Mesendoderm (in vitro differentiated cells): ENCODE measurements at places on chromosomes 7 and 10.
A peak's percentile ranks its signal among the peaks of the same experiment; 100 is the strongest.

- DNase-seq = peak; percentile 45
These were observed 4.3 kb downstream of the DDC start for GRCh38 chr7:50560865-50561351.

- no peak for DNase-seq
These were observed 57.7 kb downstream of the CREB3L2 start for GRCh38 chr7:137944168-137944567.

DNA sequence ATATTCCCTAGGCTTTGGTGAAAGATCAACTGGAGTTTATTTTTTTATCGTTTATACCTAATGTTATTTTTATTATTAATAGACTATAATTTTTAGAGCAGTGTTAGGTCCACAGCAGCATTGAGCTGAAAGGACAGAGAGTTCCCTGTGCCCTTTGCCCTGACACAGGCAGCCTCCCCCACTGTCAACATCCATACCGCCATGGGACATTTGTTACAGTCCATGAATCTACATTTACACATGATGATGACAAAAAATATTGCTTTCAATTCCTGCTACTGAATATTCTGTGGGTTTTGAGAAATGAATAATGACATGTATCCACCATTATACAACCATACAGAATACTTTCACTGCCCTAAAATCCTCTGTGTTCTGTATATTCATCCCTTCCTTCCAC is 1297.5 kb upstream of the SORCS1 start:
- DNase-seq = no peak

DNA sequence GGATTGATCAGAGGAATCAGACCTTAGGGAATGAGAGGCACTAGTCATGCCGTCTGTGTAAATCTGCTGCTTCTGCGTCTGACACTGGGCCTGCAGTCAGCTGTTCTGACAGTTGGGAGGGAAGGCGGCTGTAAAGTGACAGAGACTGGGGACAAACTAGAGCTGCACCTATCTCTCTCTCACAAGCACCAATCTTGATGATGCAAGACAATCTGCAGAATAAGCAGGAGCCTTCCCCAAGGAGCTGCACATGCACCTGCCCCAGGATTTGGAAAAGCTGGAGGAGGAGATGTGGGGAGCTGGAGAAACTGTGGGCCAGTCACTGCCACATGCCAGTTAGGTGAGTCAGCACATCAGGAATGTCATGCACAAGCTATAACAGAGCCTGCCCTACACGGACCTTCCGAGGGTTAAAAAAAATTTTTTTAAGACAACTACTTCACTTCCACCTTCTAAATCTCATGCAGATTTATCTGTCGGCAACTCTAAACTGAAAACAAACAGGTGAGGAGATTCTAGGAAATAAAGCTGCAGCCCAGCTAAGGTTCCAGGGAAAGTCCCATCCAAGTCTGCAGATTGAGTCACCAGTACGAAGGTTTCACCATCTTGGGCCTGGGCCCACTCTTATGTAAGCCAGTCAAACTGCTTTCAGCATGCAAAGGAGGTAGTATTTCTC is 39.2 kb downstream of the ENO4 start:
- DNase-seq = peak; percentile 89

- DNase-seq = no peak
These were observed 351.0 kb downstream of the TCERG1L start for GRCh38 chr10:130960531-130960930.

DNA sequence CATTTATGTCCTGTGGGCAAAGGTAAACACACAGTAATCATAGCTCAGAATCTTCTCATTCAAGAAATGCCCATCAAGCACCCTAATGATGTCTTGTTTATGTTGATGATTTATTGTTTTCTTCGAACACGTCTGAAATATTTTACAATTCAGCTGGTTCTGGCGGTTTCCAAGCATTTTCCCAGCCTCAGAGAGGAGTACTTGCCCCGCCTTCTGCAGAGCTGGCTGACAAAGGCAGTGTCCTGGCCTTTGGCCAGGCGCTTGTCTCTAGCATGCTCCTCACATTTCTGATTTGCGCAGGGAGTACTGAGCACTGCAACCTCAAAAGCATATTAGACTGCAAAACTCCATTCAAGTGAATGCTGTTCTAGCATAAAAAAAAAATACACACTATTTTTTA is 314.2 kb upstream of the GNAI1 start:
- no peak for DNase-seq

DNA sequence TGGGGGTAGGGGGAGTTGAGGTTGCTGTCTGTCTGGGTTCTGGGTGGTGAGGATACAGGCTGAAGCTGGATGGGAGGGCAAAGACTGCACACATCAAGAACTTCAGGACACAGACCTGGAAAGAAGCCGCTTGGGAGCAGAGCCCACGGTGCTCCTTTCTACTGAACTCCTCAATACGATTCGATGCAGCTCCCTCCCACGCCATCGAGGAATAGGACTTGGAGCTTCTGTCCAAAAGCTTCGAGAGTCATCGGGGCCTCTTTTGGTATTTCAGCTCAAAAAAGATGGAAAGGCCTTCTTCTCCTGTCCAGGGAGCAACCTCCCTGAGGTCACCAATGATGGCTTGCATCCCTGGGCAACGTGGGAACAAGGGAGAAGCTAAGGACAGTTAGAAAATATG is 407.1 kb upstream of the MGMT start:
- no peak for DNase-seq

DNA sequence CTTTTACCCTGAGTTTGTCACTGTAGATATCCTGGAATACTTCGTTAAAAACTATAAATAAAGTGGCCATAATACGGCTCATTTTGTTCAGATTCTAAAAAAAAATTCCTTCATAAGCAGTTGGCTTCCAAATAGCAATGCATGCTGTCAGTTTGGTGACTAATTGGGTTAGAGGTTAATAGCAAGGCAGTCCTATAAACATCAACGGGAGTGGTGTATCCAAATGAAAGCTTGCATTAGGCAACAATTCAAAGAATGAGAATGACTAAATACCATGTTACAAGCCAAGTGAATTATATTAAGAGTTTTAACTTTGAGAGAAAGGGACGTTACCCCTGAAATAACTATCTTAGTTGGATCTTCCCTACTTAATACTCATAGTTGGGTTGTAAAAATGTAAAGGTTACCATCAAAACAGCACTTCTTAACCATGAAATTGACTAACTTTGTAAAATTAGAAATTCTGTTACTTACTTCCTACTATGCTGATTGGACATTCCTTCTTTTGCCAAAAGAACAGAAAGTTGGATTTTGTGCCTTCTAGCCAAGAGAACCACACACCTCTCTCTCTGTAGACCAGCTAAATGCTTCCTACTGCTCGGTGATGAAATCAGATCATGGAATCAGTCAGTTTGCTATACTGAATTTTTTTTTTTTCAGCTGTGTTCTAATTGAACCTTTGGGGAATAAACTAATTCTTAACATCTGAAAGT is 98.0 kb downstream of the KAT6B start:
- peak; percentile 46 for DNase-seq

GRCh38 chr10:131838966-131839742 is 61.7 kb upstream of the PPP2R2D start:
- DNase-seq = no peak

DNA sequence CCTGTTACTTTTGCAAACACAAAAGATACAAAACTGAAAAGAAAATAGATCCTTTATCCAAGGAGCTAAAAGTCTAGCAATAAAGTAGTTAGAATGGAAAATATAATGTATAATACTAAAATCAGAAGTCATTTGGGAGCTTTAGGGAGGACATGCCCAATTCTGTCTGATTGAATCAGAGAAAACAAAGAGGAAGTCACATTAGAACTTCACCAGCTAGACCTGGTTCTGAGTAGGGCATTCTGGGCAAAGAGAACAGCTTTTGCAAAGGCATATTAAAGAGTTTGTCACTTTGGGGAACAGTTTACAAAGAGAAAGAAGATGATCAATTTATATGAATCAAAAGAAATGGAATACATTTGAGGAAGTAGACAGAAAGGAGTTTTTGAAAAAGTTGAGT is 107.0 kb upstream of the PRSS1 start:
- no peak for DNase-seq

DNA sequence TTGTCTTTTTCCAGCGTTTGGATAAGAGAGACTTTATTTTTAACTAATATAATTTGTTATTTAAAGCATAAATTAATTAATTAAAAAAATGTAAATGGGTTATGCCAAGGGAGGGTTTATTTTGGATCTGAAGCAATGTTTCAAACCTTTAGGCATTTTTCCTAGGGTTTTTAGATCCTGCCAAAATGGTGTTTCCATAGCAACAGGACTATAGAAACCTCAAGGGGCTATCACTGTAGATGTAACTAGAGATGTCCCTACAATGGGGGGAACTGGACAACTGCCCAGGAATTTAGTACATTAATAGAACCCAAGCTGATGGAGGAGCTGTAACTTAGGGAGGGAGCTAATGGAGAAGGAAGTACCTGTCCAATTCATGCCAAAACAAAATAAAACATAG is 57.3 kb downstream of the SLC39A12 start:
- DNase-seq = no peak

DNA sequence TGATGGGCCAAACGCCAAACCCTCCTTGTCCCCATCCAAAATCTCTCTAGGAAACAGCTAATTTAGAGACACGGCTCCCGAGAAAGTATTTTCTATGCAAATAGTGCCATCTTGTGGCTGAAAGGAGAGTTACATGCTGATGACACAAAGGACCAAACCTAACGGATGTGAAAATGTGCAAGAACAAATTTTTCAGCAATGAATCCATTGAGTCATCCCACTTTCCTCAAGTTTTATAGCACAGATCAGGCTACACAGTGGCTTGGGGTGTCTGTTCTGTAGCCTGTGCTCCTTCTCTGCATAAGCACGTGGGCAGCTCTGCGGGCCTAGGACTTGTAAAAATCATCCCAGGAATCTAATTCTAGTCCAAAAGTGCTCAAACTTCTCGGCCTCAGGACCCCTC is 154.8 kb upstream of the PRR15 start:
- peak; percentile 69 for DNase-seq

DNA sequence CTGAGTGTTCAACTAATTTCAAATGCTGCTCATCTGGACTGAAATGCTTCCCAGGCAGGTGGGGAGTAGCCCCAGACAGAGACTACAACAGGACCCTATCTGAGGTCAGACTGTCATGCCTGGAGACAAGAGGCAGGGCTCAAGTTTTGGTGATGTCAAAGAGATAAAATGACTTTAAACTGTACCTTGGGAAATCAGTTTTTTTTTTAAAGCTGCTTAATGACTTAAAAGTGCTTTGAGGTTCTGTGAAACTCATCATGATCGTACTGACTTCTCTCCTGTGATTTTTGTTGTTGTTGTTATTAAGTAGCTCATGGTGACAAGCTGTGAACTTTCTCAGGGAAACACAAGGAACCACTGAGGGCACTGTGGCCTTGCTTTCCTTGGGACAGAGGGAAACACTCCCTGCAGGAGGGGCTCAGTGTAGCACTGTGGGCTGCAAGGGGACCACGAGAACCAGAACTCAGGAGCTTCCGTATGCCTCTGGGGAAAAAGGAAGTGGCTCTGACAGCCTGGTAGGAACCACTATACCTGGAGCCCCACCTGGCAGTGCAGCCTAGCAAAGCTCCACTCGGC is 9.5 kb downstream of the HIPK2 start:
- no peak for DNase-seq

GRCh38 chr7:38773430-38773829 is 135.6 kb downstream of the VPS41 start:
- DNase-seq = no peak

GRCh38 chr7:105971845-105972244 is 8.8 kb downstream of the CDHR3 start:
- DNase-seq = no peak

DNA sequence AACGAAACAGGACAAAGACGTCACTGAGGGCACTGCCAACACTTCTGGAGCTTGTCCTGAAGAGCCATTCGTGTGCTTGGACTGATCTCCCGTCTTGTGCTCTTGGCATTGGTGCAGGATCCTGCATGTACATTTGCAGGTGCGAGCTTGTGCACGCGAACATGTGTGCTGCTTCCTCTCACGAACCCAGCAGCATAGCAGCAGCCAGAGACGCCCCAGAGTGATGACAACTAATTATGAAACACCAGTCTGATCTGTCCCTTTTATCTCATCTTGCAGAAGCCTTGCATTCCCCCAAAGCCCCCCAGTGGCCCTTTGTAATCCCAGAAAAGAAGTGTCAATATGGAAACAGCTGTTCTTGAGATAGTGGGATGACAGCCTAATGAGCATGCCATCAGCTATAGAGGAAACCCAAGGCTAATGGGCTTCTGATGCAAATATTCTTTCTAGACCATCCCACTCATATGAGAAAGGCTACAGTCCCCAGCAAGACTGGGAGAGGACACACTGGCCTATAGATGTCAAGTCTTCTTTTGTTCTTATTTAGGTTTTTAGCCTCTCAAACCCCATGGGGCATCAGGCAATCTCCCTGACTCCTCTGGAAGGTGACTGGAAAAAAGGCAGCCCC is 310.6 kb downstream of the FRMD4A start:
- peak; percentile 53 for DNase-seq

- no peak for DNase-seq
These were observed 658 bp upstream of the PTPRN2 start for GRCh38 chr7:158588085-158588877.

DNA sequence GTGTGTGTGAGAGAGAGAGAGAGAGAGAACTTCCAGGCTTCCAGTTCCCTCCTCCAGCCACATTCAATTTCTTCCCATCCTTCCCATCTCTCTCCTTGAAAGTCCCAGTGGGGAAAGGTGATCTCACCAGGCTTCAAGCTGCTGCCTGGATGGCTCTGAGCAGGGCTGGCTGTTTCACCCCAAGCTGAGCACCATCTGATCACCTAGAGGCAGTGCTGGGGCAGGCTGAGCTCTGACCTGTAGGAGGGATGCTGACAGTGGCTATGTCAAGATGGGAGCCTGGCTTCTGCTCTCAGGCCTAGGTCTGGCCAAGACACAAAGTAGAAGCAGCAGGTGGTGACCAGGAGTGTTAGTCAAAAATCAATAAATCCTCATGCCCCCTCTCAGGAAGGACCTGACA is 370.8 kb downstream of the PLXNA4 start:
- DNase-seq = no peak

DNA sequence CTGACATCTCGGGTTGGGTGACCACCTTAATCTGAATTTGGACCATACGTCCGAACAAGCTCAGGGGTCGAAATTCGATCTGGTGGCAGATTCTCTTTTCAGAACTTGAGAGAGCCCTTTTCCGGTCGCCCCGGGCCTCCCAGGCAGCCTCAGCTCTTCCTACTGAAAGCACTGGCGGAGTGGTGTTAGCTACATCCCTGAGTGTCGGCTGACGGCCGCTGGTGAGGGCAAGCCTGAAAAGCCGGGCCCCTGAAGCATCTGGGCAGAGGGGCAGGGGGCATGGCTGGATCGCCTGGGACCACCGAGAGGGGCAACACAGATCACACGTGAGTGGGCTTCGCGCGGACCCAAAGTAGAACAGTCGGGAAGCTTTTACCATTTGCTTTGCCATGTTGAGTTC is 116.1 kb downstream of the SMURF1 start:
- no peak for DNase-seq

- DNase-seq = peak; percentile 64
These were observed 12.9 kb upstream of the HOXA2 start for GRCh38 chr7:27115221-27116026.

DNA sequence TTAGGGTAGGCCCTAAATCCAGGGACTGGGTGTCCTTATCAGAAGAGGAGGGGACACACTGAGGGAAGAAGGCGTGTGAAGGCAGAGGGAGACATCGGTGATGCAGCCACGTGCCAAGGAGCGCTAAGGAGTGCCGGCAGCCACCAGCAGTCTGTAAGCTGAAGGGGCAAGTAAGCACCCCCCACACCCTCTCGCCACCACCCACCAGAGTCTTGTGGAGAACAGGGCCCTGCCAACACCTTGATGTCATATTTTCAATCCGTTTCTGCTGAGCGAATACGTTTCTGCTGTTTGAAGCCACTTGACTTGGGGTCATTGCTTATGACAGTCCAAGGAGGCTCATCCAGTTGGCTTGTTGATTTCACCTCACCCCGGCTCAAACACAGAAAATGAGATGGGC is 37.9 kb downstream of the RGS10 start:
- DNase-seq = no peak
